Fibroblast of skin of left quadriceps (primary cell): ENCODE measurements at places on chromosomes 7 and 10.

GRCh38 chr10:116253716-116254115 lies 19.3 kb downstream of the GFRA1 start:
- DNase-seq: no peak

GRCh38 chr10:77105761-77106221 lies 531.8 kb downstream of the KCNMA1 start:
- peak; percentile 90 for DNase-seq

DNA sequence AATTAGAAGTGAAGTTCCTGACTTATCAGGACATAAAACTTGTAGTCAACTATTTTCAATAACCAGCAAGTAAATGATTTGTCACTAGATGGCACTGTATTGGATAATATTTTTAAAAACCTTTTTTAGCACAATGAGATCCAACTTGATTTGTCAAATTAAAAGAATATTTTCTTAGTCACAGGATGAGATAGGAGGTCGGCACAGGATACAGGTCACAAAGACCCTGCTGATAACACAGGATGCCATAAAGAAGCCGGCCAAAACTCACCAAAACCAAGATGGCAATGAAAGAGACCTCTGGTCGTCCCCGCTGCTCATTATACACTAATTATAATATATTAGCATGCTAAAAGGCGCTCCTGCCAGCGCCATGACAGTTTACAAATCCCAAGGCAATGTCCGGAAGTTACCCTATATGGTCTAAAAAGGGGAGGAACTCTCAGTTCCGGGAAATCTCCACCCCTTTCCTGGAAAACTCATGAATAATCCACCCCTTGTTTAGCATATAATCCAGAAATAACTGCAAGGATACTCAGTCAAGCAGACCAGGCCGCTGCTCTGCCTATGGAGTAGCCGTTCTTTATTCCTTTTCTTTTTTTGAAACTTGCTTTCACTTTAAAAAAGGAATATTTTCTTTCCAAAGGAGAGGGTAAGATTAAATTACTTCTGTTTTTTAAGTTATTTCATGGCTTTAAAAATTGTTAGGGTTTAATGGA lies 255.7 kb upstream of the MKLN1 start:
- DNase-seq: no peak

DNA sequence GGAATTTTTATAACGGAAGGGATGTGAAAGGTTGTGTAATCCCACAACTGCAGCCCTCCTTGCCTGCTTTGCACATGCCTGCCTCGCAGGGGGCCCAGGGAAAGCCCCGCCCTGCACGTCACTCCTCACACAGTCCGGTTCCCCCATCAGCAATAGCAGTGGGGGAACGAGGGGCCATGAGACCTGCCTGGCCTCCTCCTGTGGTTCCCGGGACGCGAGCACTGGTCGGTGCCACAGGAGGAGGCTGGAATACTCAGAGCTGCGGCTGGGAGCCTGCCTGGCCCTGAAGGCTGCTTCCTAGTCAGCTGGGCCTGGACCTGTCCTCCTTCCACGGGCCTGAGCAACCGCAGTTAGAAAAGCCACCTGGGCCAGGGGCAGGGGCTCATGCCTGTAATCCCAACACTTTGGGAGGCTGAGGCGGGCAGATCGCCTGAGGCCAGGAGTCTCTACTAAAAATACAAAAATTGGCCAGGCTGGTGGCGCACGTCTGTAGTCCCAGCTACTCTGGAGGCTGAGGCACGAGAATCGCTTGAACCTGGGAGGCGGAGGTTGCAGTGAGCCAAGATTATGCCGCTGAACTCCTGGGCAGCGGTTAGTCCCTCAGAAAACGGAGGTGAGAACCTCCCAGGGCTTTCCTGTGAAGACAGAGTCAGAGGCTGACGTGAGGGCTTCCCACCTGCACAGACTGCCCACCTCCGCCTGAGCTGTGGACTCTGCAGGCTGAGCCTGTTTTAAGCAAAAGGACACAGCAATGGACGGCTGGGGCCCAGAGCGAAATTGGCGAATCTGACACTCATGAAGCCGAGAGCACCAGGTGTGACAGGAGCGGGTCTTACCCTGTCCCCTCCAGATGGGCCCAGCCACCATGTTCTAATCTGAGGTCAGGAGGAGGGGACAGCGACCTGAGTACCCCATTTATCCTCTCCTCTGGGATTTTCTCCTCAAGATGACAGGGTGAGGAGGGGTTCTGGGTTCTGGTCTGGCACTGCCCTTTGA lies 52.9 kb downstream of the VIPR2 start:
- no peak for DNase-seq

- DNase-seq: peak; percentile 84
These were observed 5.8 kb downstream of the CFAP69 start for GRCh38 chr7:90250601-90251303.

- no peak for DNase-seq
These were observed 51.1 kb downstream of the CAMK1D start for GRCh38 chr10:12400266-12400931.

DNA sequence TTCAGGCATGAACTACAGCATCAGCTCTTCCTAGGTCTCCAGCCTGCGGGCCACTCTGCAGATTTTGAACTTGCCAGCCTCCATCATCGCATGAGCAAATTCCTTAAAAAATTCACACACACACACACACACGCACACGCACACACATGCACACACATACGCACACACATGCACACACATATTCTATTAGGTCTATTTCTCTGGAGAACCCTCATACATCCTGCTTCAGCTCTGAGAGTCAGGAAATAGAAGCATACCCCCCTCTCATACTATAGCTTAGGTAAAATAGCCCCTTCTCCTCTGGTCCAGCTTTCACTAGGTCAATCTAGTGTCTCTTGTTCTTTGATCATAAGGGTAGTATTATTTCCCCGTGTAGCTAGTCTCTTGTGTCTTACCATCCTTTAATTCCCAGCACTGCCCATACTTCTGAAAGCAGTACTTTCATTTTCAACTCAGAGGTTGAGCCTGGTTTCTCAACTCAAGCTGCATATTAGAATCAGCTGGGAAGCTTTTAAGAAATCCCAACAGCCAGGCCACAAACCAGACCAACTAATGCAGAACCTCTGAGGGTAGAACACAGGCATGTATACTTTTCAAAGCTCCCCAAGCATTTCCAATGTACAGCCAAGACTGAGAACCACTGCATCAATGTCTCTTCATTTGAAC lies 30.9 kb upstream of the ITGB8 start:
- no peak for DNase-seq

DNA sequence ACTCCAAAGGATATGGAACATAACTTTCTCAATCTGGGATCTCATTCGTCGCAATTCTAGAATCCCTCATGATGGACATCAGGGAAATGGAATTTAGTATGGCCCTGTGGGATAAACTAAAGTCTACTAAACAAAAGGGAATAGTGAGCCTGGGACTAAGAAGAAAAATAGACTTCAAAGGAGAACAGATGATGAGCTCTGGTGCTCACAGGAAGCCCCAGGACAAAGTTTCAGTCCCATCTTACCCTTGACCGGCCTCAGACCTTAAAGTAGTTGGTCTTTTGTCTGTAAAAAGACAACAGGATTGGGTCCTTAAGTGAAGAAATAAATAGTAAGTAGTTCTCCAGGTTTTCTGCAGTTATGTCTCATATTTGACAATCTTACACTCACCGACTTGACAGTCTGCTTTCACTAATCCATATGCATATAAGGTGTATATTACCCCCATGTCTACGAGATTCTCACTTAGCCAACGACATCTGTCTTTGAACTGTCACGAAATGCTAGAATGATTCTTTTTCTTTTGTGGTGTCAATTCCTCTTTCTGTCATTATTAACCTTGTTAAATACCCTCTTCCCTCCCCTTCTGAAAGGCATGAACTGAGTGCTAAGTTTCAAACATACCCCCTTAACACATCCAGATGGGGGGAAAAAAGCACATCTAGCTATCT lies 10.9 kb upstream of the IKZF1 start:
- no peak for DNase-seq

- peak; percentile 21 for DNase-seq
These were observed 41.1 kb downstream of the ZC3HC1 start for GRCh38 chr7:130009848-130010688.

DNA sequence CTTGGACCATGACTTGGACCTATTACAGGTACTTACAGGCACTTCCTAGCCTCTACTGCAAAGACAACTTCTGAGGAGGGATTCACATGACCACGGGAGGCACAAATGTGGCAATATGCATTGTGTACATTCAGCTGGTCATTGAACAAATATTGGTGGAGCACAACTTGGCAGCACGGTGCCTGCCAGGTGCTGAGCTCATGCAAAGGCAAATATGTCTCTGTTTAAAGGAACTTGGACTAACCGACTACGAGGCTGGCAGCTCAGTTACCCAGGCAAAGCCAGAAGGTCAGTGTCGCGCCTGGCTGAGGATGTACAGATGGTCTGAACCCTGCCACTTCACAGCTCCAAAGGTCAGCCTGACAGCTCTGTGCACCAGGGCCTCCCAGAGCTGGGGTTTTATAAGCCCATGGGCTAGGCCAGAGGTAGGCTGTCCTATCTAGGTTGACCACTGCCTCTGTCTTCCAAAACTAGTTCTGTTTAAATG lies 6.1 kb downstream of the DENND11 start:
- no peak for DNase-seq

DNA sequence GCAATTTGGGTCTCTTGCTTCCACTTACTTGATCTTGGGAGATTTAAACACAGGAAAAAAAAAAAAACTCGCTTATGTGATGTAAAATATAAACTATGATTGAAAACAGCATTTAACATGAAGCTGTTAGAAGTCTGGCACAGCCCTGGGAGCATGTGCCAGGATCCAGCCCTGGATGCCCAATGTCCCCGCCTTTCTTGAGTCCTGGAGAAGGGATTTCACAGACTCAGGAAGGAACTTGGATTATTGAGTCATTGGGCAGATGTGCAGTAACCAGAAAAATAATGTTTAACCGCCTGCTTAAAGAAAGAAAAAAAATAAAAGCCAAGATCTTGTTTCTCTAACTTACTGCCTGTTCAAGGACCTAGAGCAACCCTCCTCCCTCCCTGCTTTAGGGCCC lies 3.7 kb upstream of the JCAD start:
- DNase-seq: peak; percentile 75
